Fibroblast of gingiva (primary cell): ENCODE measurements at places on chromosomes 4 and X.

DNA sequence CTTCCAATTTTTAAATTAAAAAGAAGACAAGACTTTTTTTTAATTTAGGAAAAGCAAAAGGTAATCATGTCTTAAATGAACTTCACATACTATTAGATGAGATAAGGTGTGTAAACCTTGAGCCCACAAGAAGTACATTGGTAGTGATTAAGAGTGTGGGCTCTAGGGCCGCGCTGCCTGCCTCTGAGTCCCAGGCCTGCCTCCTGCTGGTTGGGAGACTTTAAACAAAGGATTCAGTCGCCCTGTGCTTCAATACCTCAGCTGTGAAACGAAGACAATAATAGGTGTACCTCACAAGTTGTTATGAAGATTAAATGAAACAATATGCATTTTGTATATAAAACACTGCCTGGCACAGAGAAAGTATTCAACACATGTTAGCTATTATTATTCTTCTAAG is 95.9 kb upstream of the MYOZ2 start:
- DNase-seq = no peak

DNA sequence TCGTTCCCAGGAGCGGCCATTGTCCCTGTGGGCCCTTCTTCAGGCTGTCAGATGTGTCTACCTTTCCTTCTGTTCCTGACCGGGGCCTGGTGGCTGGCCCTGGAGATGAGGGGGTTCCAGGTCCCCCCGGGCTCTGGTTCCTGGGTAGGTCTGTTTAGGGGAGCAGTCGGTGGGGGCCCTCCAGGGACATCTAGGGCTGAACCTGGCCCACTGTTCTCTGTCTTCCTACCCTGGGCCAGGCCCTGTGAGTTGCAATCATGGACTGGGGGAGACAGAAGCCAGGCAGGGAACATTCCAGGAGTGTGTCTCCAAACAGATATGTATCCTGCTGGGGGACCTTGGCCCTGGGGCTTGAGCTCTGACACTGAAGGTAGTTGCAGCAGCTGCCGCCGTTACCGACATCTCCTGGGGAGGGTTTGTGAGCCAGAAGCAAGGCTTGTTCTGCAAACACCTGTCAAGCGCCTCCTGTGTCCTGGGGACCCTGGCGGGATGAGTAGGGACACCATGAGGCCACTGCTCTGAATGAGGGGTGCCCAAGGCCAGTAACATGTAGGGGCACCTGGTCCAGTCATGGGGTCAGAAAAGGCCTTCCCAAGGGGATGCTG is 49.5 kb upstream of the ADRA2C start:
- DNase-seq = no peak

DNA sequence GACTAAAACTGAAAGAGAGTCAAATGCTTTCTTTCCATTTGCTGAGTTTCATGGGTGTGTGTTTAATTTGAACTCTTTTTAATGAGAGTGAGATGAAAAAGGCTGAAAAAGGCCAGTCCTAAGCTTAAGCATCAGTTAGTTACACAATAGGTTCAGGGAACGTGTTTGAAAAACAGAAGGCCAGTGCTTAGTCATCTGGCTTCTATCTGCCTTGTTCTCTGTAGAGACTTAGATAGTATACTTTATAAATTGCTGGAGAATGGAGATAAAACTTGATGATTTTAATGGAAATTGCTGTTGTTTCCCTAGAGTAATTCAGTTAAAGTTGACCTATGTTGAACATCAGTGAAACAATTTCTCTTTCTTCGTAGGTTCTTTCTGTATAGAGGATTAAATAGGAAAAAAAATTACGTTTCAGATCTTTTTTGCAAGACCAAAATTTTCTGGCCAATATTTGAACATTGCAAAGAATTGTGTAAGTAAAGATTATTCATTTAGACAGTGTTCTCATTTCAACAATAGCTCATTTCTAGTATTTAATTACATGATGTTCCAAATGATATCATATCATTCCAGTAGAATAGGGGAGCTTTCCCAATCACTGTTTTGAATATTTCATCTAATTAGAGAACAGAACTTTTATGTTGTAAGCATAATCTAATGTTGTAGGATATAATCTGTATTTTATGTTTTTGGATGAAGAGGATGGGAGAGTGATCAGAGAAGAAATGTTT is 1088.8 kb downstream of the ADGRL3 start:
- DNase-seq = no peak

DNA sequence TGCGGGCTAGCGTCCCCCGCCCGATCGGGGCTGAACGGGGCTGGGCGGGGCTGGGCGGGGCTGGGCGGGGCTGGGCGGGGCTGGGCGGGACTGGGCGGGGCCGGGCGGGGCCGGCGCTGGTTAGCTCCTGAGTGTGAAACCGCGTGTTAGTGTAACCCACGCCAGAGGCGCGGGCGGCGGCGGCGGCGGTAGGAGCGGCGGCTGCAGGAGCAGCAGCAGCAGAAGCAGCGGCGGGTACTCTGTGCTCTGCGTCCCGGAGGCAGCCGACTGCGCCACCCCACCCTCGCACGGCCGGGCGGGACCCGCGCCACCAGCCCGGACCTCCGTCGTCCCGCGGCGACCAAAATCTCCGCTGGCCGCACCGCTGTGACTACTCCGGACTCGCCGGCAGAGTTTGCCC is 128.1 kb downstream of the LAS1L start:
- no peak for DNase-seq

DNA sequence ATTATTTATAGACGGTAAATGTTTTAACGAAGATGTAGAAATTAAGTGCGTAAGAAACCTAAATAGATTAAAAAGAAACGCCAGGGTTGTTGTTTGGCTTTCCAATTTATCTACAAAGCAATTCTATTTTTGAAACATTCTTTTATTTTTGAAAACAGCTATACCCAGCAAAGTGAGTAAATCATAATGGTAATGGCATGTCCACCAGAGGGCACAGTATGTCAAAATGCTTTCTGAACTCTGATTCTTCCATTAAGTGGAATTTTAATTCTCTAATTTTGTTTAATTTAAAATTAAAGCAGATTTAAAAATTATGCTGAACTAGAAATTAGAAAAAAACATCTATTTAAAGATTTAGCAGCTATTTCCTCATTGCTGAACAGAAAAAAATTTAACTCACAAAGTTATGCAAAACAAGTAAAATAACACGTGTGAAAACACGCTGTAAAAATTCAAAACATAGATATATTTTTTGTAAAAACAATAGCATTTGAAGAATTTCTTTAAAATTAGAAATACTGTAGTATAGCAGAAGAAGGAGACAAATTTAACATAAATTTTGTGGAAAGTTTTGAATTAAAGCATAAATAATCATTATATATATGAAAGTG is 26.5 kb downstream of the RASSF6 start:
- peak; percentile 25 for DNase-seq

GRCh38 chr4:25632135-25632534 is 23.5 kb upstream of the SLC34A2 start:
- DNase-seq = no peak

- no peak for DNase-seq
Observed at GRCh38 chrX:29541038-29541437, 674.3 kb upstream of the MAGEB2 start.

DNA sequence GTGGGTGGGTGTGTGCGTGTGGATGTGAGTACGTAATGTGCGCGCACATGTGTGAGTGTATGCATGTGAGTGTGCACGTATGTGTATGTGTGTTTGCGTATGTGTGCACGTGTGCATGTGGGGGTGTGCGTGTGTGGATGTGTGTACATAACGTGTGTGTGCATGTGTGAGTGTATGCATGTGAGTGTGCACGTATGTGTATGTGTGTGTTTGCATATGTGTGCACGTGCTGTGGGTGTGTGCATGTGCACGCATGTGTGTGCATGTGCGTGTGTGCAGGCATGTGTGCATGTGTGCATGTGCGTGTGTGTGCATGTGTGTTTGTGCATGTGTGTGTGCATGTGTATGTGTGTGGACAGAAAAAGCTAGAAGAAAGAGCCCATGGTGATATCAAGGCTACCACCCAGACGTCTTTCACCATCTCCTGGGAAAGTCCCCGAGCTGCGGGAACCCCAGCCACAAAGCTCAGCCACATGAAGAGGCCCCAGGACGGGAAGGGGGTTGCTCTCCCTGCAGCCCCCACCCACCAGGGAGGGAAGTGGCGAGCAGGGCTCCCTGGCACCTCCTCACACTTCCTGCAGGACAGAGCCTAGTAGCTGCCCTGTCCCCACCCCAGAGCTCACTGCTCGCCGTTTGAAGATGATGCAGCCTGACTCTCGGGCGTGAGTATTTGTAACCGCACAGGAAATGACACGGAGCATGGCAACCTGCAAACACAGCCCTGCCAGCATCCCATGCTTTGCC is 108.3 kb downstream of the DCTD start:
- no peak for DNase-seq
